ENCODE measurements at places on chromosomes 4 and X. TPM values are rescaled to one million over a fixed set of nuclear protein-coding genes. Genes with fewer than 3 reads are reported as not detected.

GRCh38 chrX:1322393-1322792, 14.2 kb upstream of the IL3RA start:
- H3K27ac ChIP-seq: no peak overlapping the region
- H3K27me3 ChIP-seq: no peaks in the 10 kb centered on the region
- DNase-seq: no peak
- no peaks in the 10 kb centered on the region for H3K4me1 ChIP-seq
- no peaks in the 10 kb centered on the region for H3K36me3 ChIP-seq

The PRSS12 gene
- total RNA-seq: 13.8 TPM

GRCh38 chrX:150508451-150509367, 59.7 kb upstream of the MTM1 start:
- no peak overlapping the region for H3K27ac ChIP-seq
- no peak overlapping the region for H3K4me3 ChIP-seq
- no peaks in the 10 kb centered on the region for H3K27me3 ChIP-seq
- no peak for DNase-seq
- H3K4me1 ChIP-seq: peaks cover 14% of the 10 kb centered on the region

DNA sequence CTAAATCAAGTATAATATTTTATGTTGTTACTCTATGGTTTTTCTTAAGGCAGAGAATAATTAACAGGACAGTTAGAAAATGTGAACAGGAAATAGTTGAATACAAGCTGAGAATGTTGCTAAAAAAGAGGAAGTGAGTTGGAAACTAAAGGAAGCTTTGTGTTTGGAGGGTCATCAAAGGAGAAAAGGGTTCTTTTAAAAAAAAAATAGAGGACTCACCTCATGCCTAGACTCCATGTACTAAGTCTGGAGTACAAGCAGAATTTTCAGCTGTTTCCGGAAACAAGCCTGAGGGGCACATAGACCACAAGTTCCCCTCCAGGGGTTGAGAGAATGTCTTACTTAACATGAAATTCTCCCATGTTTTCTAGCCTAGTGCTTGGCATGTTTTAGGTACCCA, 20.1 kb upstream of the MAP7D3 start:
- peaks cover under 1% of the 10 kb centered on the region for H3K4me1 ChIP-seq
- no peaks in the 10 kb centered on the region for H3K27me3 ChIP-seq
- no peak overlapping the region for H3K27ac ChIP-seq

The RHOXF2B gene
- not detected for total RNA-seq

DNA sequence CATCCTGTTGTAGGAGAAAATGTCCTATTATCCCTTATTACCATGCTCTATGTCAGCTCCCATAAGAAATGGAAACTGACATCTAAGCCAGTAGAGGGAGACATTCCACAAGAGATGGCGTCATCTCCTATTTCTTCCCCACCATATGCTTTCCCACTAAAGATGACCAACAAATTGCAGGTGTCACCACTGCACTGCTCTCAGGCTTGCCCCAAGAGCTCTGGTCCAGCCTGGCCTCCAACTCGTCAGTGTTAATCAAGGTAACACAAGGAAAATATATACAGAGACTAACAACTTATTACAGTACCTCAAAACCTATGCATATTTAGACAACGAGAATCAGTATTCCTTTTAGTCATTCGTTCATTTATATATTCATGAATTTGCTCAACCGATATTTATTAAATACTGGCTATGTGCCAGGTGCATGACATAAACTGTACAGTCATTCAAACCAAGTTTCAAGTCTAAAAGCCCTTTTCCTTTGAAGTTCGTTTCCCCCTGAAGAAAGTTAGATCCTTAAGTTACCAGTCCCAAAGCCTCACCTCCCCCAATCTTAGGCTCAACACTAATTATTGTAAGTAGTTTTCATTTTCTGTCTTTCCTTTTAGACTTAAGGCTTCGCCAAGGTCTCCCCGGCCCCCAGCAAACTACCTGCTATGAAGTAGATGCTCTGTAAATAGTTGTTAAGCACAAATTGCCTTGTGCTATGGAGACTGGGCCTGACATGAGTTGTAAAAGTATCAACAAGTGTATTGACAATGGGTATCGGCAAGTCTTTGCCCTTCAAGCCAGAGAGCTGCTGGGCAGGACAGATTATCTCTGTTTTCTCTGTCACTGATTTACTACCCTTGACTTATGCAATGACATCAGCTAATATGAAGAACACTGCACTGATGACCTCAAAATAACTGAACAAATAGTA, 3.1 kb upstream of the FGB start:
- no peaks in the 10 kb centered on the region for H3K4me1 ChIP-seq
- no peak overlapping the region for H3K4me3 ChIP-seq
- no peaks in the 10 kb centered on the region for H3K36me3 ChIP-seq
- no peaks in the 10 kb centered on the region for H3K27me3 ChIP-seq
- no peak overlapping the region for H3K27ac ChIP-seq
- peak; percentile 44 for DNase-seq

The NIPAL1 gene
- 7.0 TPM for total RNA-seq

- H3K36me3 ChIP-seq: no peaks in the 10 kb centered on the region
- no peak overlapping the region for H3K27ac ChIP-seq
Observed at GRCh38 chr4:178090640-178091411, 648.6 kb upstream of the AGA start.

GRCh38 chr4:8855818-8856245, 15.8 kb downstream of the HMX1 start:
- H3K36me3 ChIP-seq: no peaks in the 10 kb centered on the region
- no peak overlapping the region for H3K4me3 ChIP-seq
- H3K4me1 ChIP-seq: peaks cover 6% of the 10 kb centered on the region
- no peak overlapping the region for H3K27ac ChIP-seq
- no peak for DNase-seq
- no peaks in the 10 kb centered on the region for H3K27me3 ChIP-seq

The NLGN4X gene
- total RNA-seq: 0.05 TPM

The TEX11 gene
- total RNA-seq: 0.10 TPM

- H3K27ac ChIP-seq: peak overlapping the region; percentile 45
- H3K4me3 ChIP-seq: peak overlapping the region; percentile 64
- H3K4me1 ChIP-seq: peaks cover 30% of the 10 kb centered on the region
- DNase-seq: no peak
- H3K36me3 ChIP-seq: 0 out of 2 replicates have a peak, but pooled peaks cover 3% of the 10 kb centered on the region
Observed at GRCh38 chrX:155070663-155070974, 317 bp downstream of the CMC4 start.

DNA sequence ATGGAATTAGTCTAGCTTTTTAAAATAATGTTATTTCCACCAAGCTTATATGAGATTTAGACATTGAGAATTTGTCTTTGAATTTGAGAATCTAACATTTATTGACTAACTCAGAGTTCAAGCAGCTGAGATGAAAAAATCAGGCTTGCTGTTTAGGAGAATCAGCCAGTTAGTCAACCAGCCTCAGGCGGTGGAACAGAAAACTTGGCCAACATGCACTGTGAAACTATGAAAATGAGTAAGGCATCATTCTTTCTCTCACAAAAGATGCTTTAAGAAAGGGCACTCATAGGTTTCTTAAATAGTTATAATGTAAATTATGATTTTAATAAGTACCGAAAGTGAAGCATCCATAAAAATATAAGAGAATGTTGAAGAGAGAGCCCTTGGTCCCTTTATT, 84.2 kb downstream of the NFKB1 start:
- H3K4me3 ChIP-seq: no peak overlapping the region
- H3K27me3 ChIP-seq: no peaks in the 10 kb centered on the region
- DNase-seq: no peak
- no peaks in the 10 kb centered on the region for H3K4me1 ChIP-seq
- no peak overlapping the region for H3K27ac ChIP-seq
- H3K36me3 ChIP-seq: 0 out of 2 replicates have a peak, but pooled peaks cover 2% of the 10 kb centered on the region

- no peak overlapping the region for H3K27ac ChIP-seq
- no peak for DNase-seq
- H3K4me1 ChIP-seq: no peaks in the 10 kb centered on the region
- no peak overlapping the region for H3K4me3 ChIP-seq
- no peaks in the 10 kb centered on the region for H3K36me3 ChIP-seq
Observed at GRCh38 chr4:136793848-136794247, 738.4 kb downstream of the PCDH18 start.

- no peaks in the 10 kb centered on the region for H3K27me3 ChIP-seq
- H3K27ac ChIP-seq: no peak overlapping the region
- peaks cover 17% of the 10 kb centered on the region for H3K4me1 ChIP-seq
- no peak for DNase-seq
Observed at GRCh38 chr4:39029752-39030694, 2.2 kb downstream of the TMEM156 start.

The SNCA gene
- 1.0 TPM for total RNA-seq

DNA sequence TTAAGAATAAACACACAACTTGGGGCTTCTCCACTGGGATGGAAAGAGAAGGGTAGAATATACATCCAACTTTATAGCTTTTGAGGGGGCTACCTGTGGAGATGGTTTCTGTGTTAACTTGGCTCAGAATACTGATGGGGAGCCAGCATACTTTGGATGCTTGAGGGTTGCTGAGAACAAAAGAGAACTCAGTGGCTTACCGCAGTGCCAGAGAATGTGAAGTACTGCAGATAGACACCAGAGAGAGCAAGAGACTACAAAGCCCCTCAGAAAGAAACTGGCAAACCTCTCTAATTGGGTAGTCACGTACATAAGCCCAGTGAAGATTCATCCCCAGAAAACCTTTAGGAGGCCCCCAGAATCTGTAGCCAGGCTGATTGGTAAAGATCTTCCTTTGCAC, 214.4 kb downstream of the DCHS2 start:
- H3K27me3 ChIP-seq: no peaks in the 10 kb centered on the region
- no peak for DNase-seq
- H3K4me3 ChIP-seq: no peak overlapping the region
- H3K36me3 ChIP-seq: no peaks in the 10 kb centered on the region

- no peaks in the 10 kb centered on the region for H3K36me3 ChIP-seq
- H3K4me3 ChIP-seq: no peak overlapping the region
- no peaks in the 10 kb centered on the region for H3K27me3 ChIP-seq
- H3K4me1 ChIP-seq: no peaks in the 10 kb centered on the region
- no peak for DNase-seq
Observed at GRCh38 chrX:39815631-39816030, 282.1 kb downstream of the BCOR start.

GRCh38 chrX:20394451-20394850, 127.7 kb upstream of the RPS6KA3 start:
- H3K36me3 ChIP-seq: no peaks in the 10 kb centered on the region
- no peaks in the 10 kb centered on the region for H3K4me1 ChIP-seq
- DNase-seq: no peak
- no peaks in the 10 kb centered on the region for H3K27me3 ChIP-seq
- H3K4me3 ChIP-seq: no peak overlapping the region

GRCh38 chrX:153969125-153969903, 2.3 kb downstream of the HCFC1 start:
- peaks cover 24% of the 10 kb centered on the region for H3K4me1 ChIP-seq
- H3K27ac ChIP-seq: peak overlapping the region; percentile 33
- peak overlapping the region; percentile 75 for H3K4me3 ChIP-seq

DNA sequence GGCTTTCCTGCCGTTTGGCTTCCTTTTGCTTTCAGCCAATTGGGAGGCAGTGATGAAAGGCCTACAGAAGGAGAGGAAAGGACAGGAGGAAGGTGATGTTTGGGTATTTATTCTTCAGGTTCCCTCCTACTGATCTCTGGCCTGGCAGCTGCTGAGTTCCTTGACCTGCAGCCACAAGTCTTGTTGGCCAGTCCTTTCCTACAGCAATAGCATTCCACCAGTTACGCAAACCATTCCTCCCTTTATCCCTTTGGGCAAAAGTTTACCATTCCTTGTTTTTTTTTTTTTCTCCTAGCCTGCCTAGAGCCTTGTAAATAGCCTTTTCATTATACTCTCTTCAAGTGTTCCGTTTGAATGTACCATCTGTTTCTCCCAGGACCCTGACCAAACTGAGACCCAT, 198.1 kb upstream of the FTHL17 start:
- no peak overlapping the region for H3K27ac ChIP-seq
- DNase-seq: no peak
- no peaks in the 10 kb centered on the region for H3K4me1 ChIP-seq

DNA sequence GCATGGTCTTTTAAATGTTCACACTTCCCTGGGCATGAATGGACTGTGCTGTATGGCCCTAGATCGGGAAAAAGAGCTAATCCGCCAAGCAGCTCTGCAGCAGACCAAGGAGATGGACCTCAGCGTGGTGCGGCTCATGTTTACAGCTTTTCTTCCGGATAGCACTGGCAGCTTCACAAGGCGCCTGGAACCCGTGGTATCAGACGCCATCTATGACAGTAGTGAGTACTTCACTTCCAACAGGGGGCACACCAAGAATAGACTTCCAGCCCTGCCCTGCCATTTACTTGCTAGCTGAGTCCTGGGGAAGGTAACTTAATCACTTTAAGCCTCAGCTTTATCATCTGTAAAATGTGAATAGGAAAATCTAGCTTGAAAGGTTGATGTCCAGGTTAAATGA, 77.7 kb downstream of the NFKB1 start:
- no peaks in the 10 kb centered on the region for H3K36me3 ChIP-seq
- H3K27ac ChIP-seq: no peak overlapping the region
- H3K4me3 ChIP-seq: no peak overlapping the region
- no peak for DNase-seq

DNA sequence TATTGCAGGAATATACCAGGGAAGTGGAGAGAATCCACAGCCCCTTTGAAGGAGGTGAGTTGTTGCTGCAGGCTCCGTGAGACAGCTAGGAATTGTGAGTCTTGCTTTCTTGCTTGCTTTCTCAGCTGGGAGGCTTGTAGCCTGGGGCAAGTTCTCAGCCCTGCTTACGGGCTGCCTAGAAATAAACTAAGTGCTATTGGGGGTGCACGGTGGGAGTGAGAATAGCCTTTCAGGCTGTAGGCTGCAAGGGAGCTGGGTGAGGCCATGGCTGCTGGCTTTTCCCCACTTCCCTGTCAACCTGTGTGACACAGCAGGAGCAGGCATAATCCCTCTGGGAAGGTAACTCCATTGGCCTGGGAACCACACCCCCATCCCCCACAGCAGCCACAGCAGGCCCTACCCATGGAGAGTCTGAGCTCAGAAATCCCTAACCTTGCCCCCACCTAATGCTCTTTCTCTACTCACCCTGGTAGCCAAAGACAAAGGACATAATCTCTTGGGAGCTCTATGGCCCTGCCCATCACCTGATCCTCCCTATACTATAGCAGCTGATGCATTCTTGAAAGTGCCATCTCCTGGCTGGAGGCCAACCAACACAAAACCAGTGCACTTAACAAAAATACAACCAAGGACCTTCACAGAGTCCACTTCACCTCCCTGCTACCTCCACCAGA, 113.0 kb downstream of the MMRN1 start:
- no peak overlapping the region for H3K4me3 ChIP-seq
- no peak overlapping the region for H3K27ac ChIP-seq
- no peaks in the 10 kb centered on the region for H3K36me3 ChIP-seq

DNA sequence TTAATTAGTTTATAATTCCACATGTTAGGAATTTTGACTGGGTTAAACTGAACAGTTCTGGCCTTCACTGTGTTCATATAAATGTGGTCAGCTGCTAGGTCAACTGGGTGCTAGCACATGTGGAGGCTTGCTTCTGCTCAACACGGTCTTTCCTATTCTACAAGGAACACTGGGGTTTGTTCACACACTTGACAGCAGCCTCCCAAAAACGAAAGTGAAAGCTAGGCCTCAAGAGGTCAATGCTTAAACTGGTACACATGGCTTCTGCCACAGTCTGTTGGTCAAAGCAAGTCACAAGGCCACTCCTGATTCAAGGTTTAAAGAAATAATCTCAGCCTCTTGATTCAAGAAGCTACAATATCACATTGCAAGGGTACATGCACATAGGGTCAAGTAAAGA, 126.5 kb downstream of the QDPR start:
- H3K4me3 ChIP-seq: no peak overlapping the region
- H3K27ac ChIP-seq: no peak overlapping the region
- H3K4me1 ChIP-seq: no peaks in the 10 kb centered on the region
- no peaks in the 10 kb centered on the region for H3K27me3 ChIP-seq

GRCh38 chr4:174334628-174335027, 50.9 kb downstream of the CEP44 start:
- DNase-seq: no peak
- no peak overlapping the region for H3K27ac ChIP-seq
- no peaks in the 10 kb centered on the region for H3K4me1 ChIP-seq
- H3K4me3 ChIP-seq: no peak overlapping the region
- H3K27me3 ChIP-seq: no peaks in the 10 kb centered on the region

Measured in HCT116 (cell line).